ELF-1 (cell line): ENCODE measurements at places on chromosomes 1 and 21.

GRCh38 chr1:115090186-115090490, 835 bp upstream of the TSPAN2 start:
- no peak for DNase-seq

DNA sequence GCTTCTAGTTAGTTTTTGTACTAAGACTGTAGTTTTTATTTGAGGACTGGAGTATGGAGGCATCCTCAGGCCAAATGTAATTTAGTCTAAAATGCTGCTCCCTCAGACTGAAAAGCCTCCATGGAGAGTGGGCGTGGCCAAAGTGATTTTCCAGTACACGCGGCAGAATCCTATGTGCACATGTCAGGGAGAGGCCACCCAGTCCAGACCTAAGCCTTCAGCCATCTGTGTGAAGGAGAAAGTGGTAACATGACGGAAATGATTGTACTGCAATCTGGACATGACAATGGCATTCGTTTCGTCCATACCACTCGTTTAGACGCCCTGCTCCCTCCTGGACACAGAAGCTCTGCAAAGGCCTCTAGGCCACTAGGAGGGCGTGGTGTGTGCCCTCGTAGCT, 56.2 kb downstream of the PCP4 start:
- DNase-seq, result no peak

DNA sequence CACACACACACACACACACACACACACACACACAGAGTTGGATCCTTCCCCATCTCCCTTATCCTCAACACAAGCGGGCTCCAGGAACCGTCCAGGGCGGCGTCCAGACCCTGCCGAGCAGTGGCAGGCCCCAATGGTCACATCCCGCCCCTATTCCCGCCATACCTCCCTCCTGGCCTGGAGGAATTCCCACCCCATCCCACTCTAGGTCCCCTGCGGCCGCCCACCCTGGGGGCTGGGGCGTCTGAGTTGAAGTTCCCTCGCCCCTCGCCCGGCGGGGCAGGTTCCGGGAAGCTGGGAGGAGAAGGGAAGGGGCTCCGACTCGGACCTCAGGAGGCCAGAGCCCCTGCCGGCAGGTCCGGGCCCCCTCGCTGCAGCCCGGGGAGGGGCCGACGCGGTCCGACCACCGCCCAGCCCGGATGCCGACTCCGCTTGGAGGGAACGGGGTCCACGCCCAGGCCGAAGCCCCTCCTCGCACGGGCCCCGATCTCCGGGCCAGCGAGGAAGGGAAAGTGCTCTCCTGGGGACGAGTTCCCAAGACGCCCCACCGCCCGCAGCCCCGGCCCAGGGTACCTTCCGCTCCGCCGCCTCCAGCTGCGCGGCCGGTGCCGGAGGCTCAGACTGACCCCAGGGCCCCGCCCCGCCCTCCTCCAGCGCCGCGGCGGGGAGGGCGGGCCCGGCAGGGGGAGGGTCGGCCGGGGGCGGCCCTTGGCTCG, at the start of gene RHOC:
Gene RHOC (minus strand): TSS at position 623 of the 716 bp plus-strand sequence. CDS start 3,328 bp downstream, outside the sequence.
- DNase-seq, result peak; percentile 67

DNA sequence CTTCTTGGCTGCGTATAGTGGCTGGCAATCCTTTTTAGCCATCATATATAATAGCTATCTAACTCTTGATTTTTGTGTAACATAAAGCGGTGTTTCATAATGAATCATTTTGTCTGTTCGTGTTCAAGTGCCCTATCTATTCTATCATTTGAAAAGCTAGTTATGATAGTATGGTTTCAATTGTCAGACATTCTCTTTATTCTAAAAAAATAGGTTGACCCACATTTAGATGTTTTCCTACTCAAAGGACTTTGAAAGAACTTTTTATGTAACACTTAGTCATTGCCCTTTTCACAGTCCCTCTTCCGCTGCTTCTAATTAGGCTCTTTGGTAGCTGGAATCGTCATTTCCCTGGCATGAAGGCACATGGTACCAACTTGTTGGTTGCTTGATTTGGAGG, 272.2 kb upstream of the B3GALT2 start:
- DNase-seq, result no peak

DNA sequence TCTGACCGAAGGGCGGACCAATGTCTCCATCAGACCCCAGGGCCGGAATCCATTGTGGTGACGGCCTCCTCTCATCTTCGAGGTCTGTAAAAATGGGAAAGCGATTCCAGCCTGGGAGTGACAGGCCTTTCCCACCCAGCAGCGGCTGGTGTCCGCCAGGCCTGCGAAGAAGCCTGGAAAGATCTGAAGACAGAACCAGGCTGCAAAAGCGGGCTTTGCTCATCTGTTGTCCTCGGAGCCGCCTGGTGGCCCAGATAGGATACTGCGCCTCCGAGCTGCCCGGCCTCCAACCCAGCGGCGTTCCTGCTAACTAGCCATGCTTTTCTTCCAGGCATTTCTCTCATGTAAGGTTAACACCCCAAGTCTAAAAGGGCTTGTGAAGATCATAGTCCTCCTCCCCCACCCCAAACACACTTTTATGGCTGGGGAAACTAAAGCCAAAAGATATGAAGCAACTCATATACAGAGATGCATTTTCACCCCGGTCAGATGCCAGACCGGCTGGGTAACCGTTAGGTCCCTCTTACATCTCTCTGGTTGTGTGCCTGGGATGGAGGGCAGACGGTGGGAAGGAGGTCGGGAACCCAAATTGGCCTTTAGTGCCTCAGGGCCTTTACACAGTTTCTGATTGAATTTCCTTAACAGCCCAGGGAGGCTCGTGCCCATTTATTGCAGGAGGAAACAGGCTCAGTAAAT, 1.9 kb upstream of the DHRS3 start:
- peak; percentile 93 for DNase-seq

DNA sequence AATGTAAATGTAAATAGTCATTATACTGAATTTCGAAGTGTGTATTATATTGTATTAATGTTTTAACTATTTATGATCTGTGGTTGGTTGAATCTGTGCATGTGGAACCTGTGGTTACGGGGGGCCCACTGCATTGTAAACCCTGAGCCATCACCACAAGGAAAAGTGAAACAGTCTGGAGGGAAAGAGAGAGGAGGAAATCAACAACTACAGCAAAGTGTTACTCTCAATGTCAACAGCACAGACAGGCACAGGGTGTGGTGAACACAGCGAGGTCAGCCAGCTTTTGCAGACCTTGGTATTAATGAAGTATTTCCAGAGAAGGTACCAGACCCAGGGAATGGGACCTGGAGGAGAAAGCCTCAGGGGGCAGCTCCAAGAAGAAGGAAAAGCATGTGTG, 37.1 kb upstream of the BACE2 start:
- no peak for DNase-seq

- peak; percentile 14 for DNase-seq
These were observed 69.4 kb downstream of the PKN2 start for GRCh38 chr1:88753506-88753905.

- DNase-seq, result peak; percentile 30
These were observed 54.4 kb upstream of the C1orf174 start for GRCh38 chr1:3954170-3955169.

DNA sequence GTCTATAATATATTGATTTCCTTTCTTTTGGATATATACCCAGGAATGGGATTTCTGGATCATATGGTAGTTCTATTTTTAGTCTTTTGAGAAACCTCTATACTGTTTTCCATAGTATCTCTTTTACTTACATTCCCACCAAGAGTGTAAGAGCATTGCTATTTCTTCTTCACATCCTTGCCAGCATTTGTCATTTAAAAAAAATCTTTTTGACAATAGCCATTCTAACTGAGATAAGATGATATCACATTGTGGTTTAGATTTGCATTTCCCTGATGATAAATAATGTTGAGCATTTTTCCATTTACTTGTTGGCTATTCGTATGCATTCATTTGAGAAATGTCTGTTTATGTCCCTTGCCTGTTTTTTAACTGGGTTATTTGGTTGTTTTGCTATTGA, 467.4 kb downstream of the COL11A1 start:
- DNase-seq, result no peak

GRCh38 chr1:112677501-112677900, 3.0 kb downstream of the MOV10 start:
- DNase-seq, result no peak

DNA sequence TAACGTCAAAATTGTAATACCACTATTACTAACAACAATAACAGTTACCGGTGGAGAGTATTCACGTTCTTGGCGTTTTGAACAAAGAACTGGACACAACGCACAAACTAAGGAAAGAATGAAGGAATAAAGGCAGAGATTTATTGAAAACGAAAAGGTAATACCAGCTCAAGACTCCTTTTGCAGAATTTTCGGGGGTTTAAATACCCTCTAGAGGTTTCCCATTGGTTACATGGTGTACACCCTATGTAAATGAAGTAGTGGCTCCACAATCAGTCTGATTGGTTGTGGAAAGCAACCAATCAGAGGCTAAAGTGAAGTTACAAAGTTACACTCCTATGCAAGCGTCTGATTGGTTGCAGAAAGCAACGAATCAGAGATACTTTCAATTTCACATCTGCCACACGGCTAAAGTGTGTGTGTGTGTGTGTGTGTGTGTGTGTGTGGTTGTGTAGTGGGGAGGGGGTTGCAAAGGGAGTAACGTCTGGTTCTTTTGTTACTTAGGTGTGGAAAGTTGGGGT, 1.1 kb upstream of the GTF2B start:
- DNase-seq, result peak; percentile 89

DNA sequence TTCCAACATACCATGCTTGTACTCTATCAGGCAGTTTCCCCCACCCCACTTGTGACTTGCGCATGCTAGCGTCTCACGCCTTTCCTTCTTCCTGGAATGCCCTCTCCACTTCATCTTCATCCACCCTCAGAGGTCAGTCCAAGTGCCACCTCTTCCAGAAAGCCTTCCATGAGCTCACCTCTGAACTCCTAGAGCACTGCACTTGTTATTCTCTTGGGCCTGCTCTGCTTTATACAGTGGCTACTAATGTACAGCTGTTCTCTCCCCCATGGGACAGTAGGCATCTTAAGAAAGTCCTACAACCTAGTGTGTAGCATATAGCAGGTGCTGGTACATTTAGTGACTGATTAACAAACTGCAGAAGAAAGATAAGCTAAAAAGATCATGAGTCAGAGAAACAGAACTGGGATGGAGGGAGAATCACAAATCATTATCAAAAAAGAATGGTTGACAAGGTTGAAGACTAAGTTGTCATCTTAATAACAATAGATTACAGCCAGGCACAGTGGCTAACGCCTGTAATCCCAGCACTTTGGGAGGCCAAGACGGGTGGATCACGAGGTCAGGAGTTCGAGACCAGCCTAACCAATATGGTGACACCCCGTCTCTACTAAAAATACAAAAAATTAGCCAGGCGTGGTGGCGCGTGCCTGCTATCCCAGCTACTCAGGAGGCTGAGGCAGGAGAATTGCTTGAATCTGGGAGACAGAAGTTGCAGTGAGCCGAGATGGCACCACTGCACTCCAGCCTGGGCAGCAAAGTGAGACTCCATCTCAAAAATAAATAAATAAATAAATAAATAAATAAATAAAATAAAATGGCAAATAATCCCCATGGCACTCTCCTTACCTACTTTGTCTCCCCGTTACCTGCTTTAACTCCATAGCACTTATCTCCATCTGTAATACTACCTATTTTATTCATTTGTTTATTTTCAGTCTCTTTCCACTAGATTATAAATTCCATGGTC, 16.3 kb upstream of the TSPAN1 start:
- no peak for DNase-seq
